ENCODE measurements at places on chromosomes 16 and 17. TPM values are rescaled to one million over a fixed set of nuclear protein-coding genes. Genes with fewer than 3 reads are reported as not detected.

Gene HAS3
- polyA plus RNA-seq: 4.9 TPM

Gene NAA60
- 78.9 TPM for polyA plus RNA-seq

DNA sequence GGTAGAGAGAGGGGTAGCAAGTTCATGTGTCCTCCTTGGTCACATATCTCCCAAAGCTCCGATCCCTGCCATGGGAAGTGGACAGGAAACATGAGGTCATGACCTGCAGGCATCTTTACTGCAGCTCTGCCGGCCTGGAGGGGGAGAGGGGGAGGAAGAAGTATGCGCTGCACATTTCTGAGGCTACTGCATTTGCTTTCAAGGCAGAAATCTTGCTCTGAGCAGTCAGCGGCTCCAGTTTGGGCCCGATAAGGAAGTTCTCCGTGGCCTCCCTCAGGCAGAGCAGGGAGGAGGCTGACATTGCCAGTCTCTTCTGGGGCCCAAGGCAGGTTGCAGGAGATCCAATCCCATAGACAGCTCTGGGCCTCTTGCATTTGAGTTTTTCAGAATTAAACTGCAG, 1.5 kb upstream of the NHERF1 start:
- no peak for DNase-seq

DNA sequence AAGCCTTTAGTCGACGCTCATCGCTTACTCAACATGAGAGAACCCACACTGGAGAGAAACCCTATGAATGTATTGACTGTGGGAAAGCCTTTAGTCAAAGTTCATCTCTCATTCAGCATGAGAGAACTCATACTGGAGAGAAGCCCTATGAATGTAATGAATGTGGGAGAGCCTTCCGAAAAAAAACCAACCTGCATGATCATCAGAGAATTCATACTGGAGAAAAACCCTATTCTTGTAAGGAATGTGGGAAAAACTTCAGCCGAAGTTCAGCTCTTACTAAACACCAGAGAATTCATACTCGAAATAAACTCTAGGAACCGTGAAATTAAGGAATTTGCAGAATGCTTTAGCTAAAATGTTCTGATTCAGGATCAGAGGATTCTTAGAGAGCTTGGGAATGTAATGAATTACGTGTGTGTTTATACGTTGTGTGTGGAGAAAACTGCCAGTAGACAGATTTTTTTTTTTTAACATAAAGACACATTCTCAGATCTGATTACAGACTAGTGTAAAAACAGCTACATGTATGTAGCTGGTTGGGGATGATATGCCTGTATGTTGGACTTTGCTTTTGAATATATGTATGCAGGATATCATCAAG, 25.4 kb downstream of the ZFP90 start:
- no peak for DNase-seq

DNA sequence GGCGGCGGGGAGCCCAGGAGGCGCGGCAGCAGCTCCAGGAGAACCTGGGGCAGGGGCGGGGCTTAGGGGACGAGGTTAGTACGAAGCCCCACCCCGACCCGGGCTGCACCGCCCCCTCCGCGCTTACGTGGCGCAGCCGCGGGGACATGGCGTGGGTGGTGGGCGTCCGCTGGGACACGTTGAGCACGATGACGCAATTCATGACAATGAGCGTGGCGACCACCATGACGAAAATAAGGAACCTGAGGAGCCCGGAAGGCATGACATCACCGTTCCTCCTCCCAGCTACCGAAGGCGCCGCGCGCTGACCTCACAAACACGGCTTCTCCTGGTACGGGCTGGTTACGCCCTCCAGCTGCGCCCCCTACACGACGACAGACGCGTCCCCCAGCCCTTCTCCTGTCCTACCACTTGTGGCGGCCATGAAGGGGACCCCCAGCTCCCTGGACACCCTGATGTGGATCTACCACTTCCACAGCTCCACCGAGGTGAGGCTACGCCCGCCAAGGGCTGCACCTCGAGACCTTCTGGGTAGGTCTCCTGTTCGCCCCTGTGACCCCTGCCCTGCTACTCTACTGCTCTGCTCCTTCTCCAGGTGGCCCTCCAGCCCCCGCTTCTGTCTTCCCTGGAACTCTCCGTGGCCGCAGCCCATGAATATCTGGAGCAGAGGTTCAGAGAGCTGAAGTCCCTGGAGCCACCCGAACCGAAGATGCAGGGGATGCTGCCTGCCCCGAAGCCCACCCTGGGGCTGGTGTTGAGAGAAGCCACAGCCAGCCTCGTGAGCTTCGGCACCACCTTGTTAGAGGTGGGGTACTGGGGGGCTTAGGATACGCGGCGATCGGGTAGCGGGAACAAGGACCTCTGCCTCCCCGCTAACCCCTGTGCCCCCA, at the start of gene C17orf107:
TSS of gene C17orf107 (plus strand) at position 196 of the 890 bp plus-strand sequence. CDS start at position 423, 227 bp downstream.
- DNase-seq: peak; percentile 67

GRCh38 chr17:33291248-33292200, 1.6 kb downstream of the ASIC2 start:
- DNase-seq: no peak

GRCh38 chr17:79311373-79311772, 236.7 kb downstream of the ENGASE start:
- DNase-seq: no peak

DNA sequence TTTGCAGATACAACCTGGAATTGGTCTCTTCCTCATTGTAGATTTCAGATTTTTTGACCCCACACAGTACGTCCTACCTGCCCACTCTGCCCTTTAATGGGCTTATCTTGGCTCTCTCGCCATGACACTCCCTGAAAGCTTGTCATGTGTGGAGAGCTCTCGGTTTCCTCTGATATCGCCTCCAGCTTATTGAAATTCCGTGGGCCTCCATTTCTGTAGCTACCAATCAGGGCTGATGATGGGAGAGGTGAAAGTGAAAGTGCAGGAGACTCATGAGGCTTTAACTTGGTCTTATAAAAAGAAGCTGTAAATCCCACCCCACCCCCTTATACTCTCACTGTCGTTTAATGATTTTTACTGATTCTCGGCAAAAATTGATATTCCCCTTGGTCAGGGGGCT, 17.7 kb downstream of the HOXB1 start:
- no peak for DNase-seq

DNA sequence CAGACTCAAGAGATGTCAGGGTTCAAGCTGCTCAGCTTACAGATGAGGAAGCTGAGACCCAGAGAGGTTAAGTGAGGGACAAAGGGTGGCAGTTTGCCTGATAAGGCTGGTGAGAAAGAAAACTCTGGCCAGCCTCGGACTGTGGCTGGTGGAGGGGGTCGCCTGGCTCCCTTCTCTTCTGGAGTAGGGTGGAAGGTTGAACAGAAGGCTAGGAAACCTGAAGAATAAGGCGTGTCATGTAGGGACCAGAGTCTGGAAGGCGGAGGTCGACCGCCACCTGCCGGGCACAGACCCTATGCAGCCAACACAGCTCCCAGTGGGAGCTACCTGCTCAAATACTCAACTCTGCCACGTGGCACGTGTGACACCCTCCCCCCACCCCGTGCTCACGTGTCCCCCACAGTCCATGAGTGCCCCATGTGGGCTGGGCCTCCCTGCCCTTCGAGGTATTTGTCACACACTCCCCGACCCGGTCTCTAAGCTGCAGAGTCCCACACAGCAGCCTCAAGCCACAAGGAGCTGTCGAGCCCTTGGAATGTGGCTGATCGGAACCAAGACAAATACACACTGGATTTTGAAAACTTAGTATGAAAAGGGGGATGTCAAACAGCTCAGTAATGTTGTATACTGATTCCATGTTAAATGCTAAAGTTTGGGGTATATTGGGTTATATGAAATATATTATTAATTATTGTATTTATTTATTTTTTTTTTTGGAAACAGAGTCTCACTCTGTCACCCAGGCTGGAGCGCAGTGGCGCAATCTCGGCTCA, 11.8 kb downstream of the HID1 start:
- DNase-seq: no peak
